Forelimb muscle (tissue), 1 donor: ENCODE measurements at places on chromosomes 16 and 17. TPM values are rescaled to one million over a fixed set of nuclear protein-coding genes. Genes with fewer than 3 reads are reported as not detected.

DNA sequence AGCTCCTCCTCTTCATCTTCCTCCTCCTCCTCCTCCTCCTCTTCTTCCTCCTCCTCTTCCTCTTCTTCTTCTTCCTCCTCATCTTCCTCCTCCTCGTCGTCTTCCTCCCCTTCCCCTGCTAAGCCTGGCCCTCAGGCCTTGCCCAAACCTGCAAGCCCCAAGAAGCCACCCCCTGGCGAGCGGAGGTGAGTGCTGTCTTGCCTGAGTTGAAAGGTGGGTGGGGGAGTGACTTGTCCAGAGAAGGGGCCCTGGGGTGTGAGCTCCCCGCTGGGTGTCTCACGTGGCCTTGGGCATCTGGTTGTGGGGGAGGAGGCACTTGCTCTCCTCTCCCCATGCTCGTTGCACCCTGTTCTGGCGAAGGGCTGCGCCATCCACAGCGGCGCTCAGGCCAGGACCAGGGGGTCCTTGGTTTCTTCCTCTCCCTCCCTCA is 8.0 kb downstream of the ELOB start:
- DNase-seq = no peak

GRCh38 chr16:28497386-28497785 is 2.9 kb downstream of the APOBR start:
- DNase-seq = no peak

GRCh38 chr16:12406158-12406557 is 397.5 kb downstream of the CPPED1 start:
- DNase-seq = no peak

- DNase-seq = no peak
Measured at GRCh38 chr16:63774302-63774701, 1347.6 kb downstream of the CDH11 start.

DNA sequence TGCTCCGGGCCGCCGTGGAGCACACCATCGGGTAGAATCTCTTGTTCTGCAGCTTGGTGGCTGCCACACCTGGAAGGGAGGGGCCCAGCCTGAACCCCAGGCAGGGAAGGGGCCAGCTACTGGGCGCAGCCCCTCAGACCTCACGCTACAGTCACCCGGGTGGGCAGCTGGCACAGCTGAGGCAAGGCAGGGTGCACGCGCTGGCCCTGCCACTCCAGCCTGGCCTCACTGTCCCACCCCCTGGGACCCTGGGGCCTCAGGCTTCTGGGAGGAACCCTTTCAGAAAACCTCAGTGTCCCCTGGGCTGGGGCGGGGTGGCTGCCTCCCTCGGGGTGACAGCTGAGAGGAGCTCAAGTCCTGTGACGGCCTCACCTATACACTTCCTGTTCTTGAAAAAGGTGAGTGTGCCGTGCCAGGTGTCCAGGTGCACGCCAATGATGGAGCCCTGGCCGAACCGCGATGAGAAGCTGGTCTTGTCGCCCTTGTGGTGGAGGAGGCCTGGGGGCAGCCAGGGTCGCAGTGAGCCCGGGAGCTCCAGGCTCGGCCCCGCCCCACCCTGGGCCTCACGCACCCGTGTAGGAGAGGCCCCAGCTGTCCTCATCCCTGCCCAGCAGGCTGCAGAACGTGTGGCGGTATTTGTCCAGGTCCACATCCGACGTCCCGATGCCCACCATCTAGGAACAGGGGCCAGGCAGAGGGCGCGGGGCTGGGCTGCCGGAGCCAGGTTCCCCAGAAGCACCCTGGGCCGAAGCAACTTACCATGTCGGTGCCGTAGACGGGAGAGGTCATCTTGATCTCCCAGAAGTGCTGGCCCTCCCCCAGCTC is 4.7 kb upstream of the MRPS34 start:
- DNase-seq = no peak

GRCh38 chr17:3557768-3558583 is at the start of gene TRPV3:
TRPV3 (minus strand) TSS chr17:3557812; CDS start chr17:3554850, 2,962 bp downstream.
- no peak for DNase-seq

DNA sequence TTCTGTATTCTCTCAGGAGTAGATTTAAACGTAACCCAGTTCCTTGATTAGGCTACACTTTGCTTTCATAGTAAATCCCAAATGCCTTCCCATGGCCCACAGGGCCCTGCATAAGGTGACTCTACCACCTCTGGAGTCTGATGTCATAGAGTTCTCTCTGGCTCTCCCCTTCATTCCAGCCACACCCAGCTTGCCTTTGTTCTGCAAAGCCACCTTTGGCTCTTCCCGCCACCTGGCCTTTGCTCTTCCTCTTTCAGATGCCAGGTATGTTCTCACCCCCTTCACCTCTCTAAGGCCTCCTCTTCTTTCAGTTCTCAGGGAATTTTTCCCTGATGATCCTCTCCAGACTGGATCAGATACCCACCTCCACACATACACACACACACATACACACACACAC is 141.3 kb upstream of the HSBP1 start:
- DNase-seq = no peak

- no peak for DNase-seq
Measured at GRCh38 chr17:16991349-16992009, 19.6 kb upstream of the TNFRSF13B start.

- no peak for DNase-seq
Measured at GRCh38 chr16:56779906-56780305, 50.0 kb downstream of the NUP93 start.

- DNase-seq = no peak
Measured at GRCh38 chr16:9381399-9381798, 290.0 kb downstream of the HAPSTR1 start.

DNA sequence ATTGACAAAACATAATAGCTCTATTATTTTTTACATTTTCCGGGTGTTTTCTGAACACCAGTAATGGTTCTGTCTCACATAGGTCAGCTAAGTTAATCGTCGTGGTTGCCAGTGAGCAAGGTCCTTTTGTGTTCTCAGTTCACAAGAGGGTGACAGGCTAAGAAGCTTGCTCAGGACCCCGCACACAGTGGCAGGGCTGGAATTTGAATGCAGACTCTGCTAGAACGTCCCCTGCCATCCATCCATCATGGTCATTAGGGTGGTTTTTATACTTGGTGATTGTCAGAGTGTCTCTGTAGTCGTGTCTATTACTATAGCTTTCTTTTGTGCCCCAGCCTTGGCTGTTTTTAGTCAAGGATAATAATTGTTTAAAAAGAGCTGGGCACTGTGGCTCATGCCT is 176.2 kb downstream of the SNX29 start:
- no peak for DNase-seq

The SCPEP1 gene
- 15.9 TPM for polyA plus RNA-seq

DNA sequence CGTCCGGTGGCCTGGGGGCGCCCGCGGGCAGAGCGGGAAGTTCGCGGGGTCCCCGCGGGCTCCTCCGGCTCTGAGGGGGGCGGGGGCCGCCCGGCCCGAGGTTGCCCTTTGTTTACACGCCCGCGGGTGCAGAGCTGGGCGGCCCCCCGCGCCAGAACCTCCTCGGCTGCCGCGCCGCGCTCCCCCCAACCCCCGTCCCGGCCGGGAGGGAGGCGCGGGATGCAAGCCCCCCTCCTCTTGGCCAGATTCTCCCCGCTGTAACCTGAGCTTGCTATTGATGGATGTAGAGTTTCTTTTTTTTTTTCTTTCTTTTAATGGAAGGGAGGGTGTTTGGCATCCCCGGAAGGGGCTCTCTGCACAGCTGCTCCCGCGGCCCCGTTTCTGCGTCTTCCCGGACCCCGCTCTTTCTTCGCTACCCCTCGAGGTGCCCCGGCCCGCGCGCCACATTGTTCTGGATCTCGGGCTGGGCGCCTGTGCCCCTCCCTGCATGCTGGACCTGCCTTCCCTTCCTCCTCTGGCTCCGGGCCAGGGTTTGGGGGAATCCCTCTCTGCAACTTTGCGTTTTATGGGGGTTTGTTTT is 646 bp downstream of the CBX2 start:
- no peak for DNase-seq

The MYH11 gene
- 10.3 TPM for polyA plus RNA-seq

The CIITA gene
- polyA plus RNA-seq = 3.2 TPM

DNA sequence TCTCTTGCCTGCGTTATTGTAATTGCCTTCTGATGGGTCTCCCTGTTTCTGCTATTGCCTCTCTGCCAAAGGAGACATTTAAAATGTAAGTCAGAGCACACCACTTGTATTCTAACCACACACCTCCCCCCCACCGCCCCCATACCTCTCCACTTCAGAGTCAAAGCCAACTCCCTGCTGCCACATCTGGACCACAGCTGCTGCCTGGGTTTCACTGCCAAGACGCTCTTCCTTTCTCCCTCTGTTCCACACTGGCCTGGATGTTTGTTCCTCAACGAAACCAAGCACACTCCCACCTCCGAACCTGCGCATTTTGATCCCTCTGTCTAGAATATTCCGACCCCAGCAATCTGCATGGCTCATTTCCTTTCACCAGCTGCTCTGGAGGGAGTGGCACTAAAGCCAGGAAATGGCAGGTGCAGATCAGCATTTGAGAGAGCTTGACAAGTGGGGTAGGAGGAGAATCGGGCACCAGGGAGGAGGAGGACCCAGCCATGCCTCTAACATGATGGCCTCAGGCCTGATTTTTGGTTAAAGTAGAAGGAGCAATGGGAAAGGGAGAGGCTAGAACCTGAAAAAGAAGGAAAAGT is 92.4 kb upstream of the HS3ST2 start:
- no peak for DNase-seq

The KRT32 gene
- not detected for polyA plus RNA-seq

- DNase-seq = no peak
Measured at GRCh38 chr17:78414178-78415162, 36.0 kb downstream of the PGS1 start.
